ENCODE measurements at places on chromosomes 7 and 10.

DNA sequence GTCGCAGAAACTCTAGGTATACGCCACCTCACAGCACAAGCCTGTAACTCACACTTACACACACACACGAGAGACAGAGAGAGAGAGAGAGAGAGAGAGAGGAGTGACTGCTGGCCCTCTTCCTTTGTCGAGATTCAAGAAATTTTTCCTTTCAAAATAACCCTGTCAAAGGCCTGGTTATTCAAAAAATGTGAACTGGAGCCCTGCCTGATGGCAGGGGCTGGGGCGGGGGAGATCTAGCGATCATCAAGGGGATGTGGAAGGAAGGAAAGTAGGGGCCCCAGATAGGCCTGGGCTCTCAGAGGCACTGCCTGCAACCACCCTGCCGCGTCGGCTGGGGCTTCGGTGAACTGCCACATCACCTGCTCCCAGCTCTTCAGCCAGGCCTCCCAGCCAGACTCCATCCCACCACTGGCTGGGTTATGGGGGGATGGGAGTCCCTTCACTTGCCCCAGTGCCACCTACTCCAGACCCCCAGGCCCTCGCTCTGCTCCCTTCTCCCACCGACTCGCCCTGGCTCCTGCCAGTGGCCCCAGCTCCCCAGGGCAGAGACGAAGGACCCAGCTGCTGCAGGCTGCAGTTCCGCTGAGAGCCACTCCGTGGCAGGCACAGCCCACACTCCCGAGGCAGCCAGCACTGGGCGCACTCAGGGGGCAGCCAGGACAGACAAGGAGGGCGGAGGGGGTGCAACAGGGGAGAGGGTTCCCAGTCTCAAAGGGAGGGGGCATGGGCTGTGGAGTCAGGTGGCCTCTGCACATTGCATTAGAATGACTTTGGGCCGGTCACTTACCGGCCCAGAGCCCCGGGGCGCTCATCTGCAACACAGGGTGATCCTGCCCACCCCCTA, 15.3 kb downstream of the KCNH2 start:
- peak; percentile 45 for DNase-seq

- DNase-seq = peak; percentile 56
These were observed 177.3 kb downstream of the DKK1 start for GRCh38 chr10:52491246-52491995.

DNA sequence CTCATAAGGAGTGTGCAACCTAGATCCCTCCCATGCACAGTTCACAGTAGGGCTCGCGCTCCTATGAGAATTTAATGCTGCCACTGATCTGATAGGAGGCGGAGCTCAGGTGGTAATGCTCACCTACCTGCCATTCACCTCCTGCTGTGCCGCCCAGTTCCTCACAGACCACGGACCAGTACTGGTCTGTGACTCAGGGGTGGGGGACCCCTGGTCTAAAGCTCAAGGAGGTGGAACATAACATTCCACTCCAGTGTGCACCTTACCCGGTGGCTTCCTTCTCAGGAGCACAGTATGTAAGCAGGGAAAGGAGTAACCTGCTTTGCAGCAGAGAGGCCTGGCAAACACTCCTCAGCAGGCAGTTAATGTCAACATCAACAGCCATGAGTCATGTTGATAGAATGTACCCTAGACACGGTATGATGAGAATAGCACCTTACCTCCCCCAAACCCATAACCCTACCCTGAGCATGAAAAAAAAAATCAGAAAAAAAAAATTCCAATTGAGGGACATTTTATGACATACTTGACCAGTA, 273.5 kb downstream of the FGFR2 start:
- no peak for DNase-seq

- no peak for DNase-seq
These were observed 12.8 kb upstream of the CXCL12 start for GRCh38 chr10:44397476-44398225.

- no peak for DNase-seq
These were observed 46.9 kb upstream of the ORC5 start for GRCh38 chr7:104254696-104255095.

GRCh38 chr10:103192089-103192450, 1.0 kb downstream of the NT5C2 start:
- DNase-seq = peak; percentile 32

- DNase-seq = no peak
These were observed 1.4 kb downstream of the LARP4B start for GRCh38 chr10:929960-930624.

DNA sequence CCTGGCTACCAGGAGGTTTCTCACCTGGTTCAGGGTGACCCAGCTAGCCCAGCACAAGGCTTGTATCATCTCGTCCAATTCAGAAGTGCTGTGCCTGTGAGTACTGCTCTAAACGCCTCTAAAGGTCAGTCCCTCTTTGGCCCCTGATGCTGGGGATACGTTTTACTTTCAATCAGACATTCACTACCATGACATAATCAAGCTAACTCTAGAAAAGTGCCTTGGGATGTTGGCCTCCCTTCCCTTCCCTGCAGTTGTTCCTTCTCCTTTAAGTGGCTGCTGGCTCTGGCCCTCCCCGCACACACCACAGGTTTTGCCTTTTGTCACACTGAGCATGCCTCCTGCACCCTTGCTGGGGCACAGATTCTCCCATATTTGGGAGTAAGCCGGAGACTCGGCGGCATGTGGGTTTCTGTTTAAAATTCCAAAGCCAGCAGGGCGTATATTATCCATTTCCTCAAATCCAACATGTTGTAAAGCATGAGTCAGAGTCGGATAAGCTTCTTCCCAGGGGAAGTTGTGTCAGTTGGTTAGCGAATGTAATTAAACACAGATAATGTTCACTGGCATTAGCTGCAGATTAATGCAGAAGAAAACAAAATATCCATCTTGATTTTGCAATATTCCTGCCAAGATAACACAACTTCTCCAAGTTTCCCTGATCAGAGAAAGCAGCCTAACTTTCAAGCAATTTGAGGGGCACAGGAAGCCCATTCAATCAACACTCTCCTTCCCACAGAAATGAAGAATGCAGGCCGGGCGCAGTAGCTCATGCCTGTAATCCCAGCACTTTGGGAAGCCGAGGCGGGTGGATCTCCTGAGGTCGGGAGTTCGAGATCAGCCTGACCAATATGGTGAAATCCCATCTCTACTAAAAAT, 31.8 kb upstream of the VCL start:
- peak; percentile 78 for DNase-seq

GRCh38 chr7:16123117-16123770, 298.1 kb downstream of the CRPPA start:
- no peak for DNase-seq

DNA sequence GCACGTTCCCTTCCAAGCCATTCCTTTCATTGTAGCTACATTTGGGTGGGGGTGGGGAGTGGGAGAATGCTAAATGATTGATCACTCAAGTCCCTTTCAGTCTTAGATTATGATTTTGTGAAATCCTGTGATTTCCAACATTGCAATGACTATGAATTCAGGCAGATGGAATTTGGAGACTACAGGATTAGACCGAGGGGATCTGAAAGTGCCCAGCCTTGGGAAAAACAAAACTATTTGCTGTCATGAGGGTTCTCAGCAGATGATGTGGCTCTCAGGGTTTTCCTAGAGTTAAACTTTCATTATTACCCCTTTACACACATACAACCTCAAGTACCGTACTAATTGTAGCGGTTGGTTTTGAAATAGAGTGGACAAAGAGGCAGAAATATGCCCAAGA, 4.7 kb downstream of the MACROH2A2 start:
- no peak for DNase-seq

DNA sequence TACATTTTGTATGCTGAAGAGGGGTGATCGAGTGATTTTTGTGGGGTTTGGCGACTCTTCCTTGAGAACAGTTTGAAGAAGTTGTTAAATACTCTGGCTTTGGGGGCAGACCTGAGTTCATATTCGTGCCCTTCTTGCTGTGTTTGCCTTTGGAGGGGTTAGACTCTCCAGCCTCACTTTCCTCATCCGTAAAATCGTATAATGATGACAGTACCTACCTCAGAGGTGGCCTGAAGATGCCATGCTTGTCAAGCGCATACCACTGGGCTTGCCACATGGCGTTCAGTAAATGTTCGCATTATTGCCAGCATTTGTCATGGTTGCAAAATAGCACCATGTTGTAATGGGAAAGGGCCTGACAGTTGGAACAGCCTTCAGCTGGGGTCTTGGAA, 1.3 kb downstream of the STK17A start:
- DNase-seq = peak; percentile 79

DNA sequence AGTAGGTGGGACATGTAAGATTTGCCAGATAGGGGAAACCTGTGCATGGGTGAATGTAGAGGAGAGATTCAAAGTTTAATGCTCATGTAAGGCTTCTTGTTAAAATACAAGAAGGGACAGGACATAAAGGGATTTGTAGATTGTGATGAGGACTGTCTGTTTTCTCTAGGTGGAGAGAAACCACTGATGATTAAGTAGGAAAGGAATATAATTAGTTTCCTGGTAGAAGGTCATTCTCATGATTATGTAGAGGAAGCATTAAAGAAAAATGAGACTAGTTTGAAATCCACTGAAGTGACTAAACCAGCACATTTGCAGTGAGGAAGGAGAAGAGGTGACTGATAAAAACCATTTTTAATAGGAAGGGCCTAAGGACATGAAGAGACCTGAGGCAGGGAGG, 19.6 kb upstream of the MACC1 start:
- DNase-seq = peak; percentile 41

GRCh38 chr10:119643306-119644204, 7.6 kb upstream of the BAG3 start:
- no peak for DNase-seq

GRCh38 chr10:103278862-103279298, 1.9 kb downstream of the INA start:
- DNase-seq = peak; percentile 38

DNA sequence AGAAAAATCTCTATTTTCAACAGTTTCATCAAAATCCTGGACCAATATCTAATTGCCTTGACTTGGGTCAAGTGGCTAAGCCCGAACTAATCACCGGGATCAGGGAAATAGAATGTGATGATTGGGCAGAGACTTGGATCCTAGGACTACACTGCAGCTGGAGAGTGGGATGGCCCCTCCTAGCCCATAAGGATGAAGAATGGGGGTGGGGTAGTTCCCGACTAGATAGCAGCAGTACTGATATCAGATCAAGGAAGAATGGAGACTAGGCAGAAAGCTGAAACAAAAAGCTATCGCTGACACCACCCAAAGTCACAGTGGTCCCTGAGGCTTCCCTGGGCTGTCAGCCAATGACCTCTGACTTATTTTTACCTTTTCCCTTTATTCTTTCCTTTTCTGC, 160.4 kb upstream of the PHYHIPL start:
- no peak for DNase-seq

DNA sequence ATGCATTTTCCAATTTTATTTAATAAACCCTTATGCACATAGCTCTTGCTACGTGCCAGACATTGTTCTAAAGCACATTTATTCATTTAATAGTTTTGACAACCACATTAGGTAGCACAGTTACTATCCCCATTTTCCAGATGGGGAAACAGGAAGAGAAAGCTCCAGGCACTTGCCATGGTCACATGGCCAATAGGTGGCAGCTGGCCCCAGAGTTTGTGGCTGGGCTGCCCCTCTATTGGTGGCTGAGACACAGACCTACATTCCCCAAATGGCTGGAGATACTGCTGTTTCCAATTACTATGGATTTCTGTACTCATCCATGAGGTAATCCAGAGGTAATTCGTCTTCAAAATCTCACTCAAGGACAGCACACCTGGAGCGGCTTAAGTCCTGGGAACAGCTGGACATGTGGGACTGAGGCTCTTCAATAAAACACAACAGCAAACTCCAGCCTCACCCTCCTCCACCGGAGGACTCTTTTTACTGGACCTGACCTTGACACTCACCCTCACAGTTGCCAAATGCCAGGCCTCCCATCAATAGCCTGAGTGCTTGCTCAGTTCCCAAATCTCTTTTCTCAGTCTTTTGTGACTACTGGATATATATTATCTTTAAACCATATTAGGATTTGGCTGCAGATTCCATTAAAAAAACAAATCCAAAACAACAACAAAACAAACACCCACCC, 106.1 kb downstream of the CLEC2L start:
- DNase-seq = no peak
